ENCODE measurements at places on chromosomes 16 and 17.

- no peak for DNase-seq
These were observed 7.3 kb downstream of the CDH11 start for GRCh38 chr16:65114527-65114926.

DNA sequence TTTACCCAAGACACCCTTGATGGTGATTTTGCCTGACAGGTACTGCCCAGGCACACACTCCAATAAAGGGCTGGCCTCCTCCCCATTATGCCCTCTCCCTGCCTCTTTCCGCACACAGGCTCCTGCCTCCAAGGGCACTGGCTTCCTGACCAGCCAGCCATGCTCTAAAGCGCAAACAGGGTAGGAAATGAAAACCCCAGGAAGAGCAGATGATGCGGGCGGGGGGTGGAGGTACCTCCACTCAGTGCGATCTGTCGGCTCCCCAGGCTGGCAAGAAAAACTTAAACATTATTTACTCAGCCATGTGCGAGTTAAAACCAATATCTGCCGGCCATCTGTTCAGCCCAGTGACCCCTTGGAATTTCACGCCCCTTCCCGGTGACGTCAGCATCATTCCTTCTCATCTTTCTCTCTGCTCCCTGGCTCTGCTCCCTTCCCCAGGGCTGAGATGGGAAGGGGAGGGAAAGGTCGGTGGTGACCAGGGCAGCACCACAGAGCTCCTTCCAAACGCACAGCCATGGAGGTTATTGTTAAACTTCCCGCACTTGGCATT lies 262.5 kb downstream of the CBLN1 start:
- no peak for DNase-seq

- no peak for DNase-seq
These were observed 893 bp downstream of the HCFC1R1 start for GRCh38 chr16:3022684-3023414.

DNA sequence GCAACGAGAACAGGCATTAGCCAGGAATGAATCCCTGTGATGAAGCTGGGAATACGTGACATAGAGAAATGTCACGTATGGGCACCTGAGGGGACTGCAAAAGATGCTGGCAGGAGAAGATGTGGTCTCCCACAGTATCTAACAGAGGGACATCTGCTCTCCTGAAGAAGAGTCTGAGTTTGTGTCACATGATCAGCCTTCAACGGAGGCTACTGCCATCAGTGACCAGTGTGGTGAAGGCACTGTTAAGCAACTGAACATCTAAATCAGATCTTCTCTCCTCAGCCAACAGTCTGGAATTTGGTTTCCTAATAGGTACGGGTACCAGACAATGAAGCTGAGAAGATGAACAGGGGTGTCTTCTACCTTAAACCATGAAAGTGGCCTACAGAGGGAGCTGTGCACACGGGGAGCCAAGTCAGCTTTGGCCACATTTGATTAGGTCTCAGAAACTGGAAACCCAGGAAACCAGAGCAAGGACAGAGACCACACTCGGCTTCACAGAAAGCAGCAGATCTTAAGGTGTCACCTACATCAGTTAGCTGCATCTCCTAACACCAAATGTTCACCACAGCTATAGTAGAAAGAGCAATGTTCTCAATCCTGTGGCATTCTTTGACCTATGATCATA lies 41.8 kb downstream of the BRD7 start:
- no peak for DNase-seq

All from NCI-H526 treated with DMSO at 0.1 percent for 48 hours (cell line).